ENCODE measurements at places on chromosomes 5 and 9. TPM values are rescaled to one million over a fixed set of nuclear protein-coding genes. Genes with fewer than 3 reads are reported as not detected.

ANKDD1B gene
- total RNA-seq = 1.6 TPM

PCDHAC1 gene
- 1.2 TPM for total RNA-seq

FGF1 gene
- 11.4 TPM for total RNA-seq

RASA1 gene
- 37.0 TPM for total RNA-seq

NTNG2 gene
- 2.0 TPM for total RNA-seq

ENTPD2 gene
- total RNA-seq = 0.92 TPM

SHOC1 gene
- total RNA-seq = not detected

ARHGEF28 gene
- total RNA-seq = 40.8 TPM

TNFSF15 gene
- 0.63 TPM for total RNA-seq

EQTN gene
- total RNA-seq = not detected

CATSPER3 gene
- total RNA-seq = not detected

EFCAB9 gene
- total RNA-seq = not detected

SLC25A2 gene
- 2.0 TPM for total RNA-seq

GRCh38 chr5:95953021-95953702 lies 8.5 kb downstream of the ELL2 start:
- H3K36me3 ChIP-seq = no peaks in the 10 kb centered on the region
- H3K27me3 ChIP-seq = no peaks in the 10 kb centered on the region
- no peak for DNase-seq
- no peak overlapping the region for H3K27ac ChIP-seq
- H3K4me3 ChIP-seq = peak overlapping the region; percentile 11
- peaks cover 58% of the 10 kb centered on the region for H3K4me1 ChIP-seq

DNA sequence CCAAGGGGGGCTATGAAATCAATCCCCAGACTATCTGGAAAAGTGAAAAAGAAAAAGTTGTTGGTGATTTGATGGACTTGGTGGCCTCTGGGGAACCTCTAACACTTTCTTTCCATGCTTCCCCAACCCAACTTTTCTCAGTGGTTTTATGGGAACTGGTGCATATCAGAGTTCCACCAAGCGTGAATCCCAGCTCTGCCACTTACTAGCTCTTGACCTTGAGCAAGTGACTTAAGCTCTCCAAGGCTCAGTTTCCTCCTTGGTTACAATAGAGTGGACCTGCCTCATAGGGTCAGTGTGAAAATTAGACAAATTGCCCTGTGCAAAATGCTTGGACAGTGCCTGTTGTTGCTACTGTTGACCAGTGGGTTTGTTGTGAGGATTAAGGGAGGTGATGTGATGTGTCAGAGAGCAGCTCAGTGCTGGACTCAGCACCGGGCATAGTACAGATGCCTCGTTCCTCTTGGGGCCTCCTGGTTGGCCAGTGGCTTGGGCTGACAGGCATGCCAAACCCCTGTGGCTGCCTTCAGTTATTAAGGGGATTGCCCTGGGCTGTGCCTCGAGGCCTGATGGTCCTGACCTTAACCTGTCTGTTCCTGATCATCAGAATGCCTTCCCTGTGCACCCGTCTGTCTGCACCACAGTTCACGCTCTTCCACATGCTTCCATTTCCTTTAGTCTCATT lies 49.3 kb downstream of the COL15A1 start:
- peaks cover 24% of the 10 kb centered on the region for H3K4me1 ChIP-seq
- no peak overlapping the region for H3K4me3 ChIP-seq
- H3K36me3 ChIP-seq = no peaks in the 10 kb centered on the region
- DNase-seq = no peak
- H3K27me3 ChIP-seq = no peaks in the 10 kb centered on the region
- no peak overlapping the region for H3K27ac ChIP-seq

DNA sequence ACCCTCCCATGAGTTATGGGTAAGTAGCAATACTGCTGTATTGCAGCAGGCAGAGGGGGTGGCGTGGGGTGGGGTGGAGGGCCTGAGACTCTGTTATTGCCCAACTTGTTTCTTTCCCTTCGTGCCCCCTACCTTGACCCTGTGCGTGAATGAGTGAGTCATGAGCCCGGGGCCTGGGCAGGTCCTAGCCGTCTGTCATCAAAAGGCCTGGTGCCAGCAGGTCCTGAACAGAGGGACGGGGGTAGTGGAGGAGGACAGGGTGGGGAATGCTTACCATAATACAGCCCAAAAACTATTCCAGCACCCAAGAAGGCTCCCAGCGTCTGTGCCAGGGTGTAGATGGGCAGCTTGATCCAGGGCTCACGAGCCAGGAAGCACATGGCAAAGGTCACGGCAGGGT lies 4.3 kb downstream of the AQP3 start:
- H3K4me3 ChIP-seq = no peak overlapping the region
- no peak for DNase-seq
- H3K36me3 ChIP-seq = no peaks in the 10 kb centered on the region
- no peaks in the 10 kb centered on the region for H3K27me3 ChIP-seq

- no peak overlapping the region for H3K27ac ChIP-seq
- DNase-seq = no peak
- H3K4me3 ChIP-seq = no peak overlapping the region
- no peaks in the 10 kb centered on the region for H3K27me3 ChIP-seq
These were observed 87.5 kb upstream of the SSBP2 start for GRCh38 chr5:81838307-81838906.

DNA sequence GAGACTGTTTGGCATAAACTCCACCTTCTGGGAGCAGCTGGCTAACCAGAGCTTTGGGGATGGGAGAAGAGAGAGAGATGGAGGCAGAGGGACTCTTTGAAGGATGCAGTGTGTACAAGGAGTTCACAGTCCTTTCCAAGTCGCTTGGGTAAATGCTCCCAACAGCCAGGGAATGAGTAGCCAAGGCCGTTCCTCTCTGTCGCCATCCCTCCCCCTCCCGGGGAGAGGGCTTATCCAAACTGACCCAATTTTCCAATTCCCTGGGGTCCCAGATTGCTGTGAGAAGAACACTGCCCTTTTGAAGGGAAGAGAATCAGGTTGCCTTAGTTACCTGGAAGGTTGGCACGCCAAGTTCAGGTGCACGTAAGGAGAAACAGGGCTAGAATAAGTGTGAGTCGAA lies 7.9 kb downstream of the WWC1 start:
- no peaks in the 10 kb centered on the region for H3K27me3 ChIP-seq
- H3K27ac ChIP-seq = no peak overlapping the region
- no peak for DNase-seq
- H3K4me1 ChIP-seq = no peaks in the 10 kb centered on the region

GRCh38 chr5:176192094-176192721 lies 46.0 kb upstream of the SIMC1 start:
- H3K27ac ChIP-seq = no peak overlapping the region
- no peaks in the 10 kb centered on the region for H3K27me3 ChIP-seq
- H3K4me1 ChIP-seq = no peaks in the 10 kb centered on the region
- DNase-seq = no peak

- no peak overlapping the region for H3K4me3 ChIP-seq
- no peak for DNase-seq
These were observed 177.4 kb downstream of the NTRK2 start for GRCh38 chr9:84846906-84847305.

GRCh38 chr9:76758476-76758875 lies 5.8 kb upstream of the PCA3 start:
- H3K4me3 ChIP-seq = no peak overlapping the region
- H3K4me1 ChIP-seq = no peaks in the 10 kb centered on the region
- DNase-seq = no peak
- H3K27me3 ChIP-seq = no peaks in the 10 kb centered on the region
- H3K36me3 ChIP-seq = peaks cover 3% of the 10 kb centered on the region
- H3K27ac ChIP-seq = no peak overlapping the region

DNA sequence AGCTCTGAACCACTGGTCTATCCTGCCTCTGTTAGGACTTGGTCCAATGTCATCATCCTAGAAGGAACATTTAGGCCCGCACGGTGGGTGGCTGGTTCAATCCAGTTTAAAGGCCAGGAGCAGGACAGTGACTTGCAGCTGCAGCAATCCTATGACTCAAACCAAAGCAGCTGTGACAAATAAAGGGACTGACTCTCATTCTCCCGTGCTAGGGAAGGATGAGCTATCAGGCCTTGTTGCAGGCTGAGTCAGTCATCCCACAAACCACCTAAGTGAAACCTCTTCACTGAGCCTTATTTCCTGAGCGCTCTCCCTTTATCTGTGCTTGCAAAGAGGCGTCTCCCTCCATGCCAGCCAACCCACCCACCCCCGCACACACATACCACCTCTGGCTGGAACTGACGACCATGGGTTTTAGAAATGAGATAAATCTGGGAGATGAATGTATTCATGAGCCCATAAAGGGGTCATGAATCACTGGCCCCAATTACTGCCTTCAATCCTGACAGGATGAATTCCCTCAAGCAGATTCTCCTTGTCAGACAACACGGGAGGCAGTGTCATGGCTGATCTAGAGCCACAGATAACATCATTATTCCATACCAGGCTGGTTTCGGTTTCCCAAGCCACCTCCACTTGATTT lies 93.4 kb downstream of the KCNIP1 start:
- DNase-seq = no peak
- no peaks in the 10 kb centered on the region for H3K4me1 ChIP-seq
- H3K36me3 ChIP-seq = no peaks in the 10 kb centered on the region
- H3K27ac ChIP-seq = no peak overlapping the region

- H3K4me3 ChIP-seq = no peak overlapping the region
- H3K27ac ChIP-seq = peak overlapping the region; percentile 80
- DNase-seq = no peak
- H3K27me3 ChIP-seq = no peaks in the 10 kb centered on the region
- H3K36me3 ChIP-seq = no peaks in the 10 kb centered on the region
- H3K4me1 ChIP-seq = peaks cover 38% of the 10 kb centered on the region
These were observed 85.2 kb upstream of the ALDH1A1 start for GRCh38 chr9:73038089-73038509.

GRCh38 chr5:41869151-41869723 lies 988 bp downstream of the OXCT1 start:
- H3K4me1 ChIP-seq = peaks cover 45% of the 10 kb centered on the region
- no peaks in the 10 kb centered on the region for H3K27me3 ChIP-seq
- DNase-seq = no peak
- no peaks in the 10 kb centered on the region for H3K36me3 ChIP-seq
- H3K27ac ChIP-seq = peak overlapping the region; percentile 99

DNA sequence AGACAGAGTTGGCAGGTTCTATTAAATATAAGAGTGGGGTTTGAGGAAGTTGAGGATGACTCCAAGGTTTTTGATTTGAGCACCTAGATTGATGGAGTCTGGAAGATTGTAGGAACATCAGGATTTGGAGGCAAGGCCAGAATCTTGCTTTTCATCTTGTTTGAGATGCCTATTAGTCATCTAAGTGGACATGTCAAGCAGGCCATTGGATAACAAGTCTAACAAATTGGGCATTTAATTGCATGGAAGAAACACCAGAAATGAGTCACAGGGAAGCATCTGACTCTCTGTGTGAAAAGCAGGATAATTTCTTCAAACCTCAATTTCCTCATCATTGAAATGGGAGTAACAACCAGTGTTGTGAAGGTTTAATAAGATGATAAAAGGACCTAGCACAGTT lies 53.3 kb upstream of the ARL15 start:
- H3K4me3 ChIP-seq = no peak overlapping the region
- DNase-seq = no peak
- H3K36me3 ChIP-seq = no peaks in the 10 kb centered on the region
- H3K4me1 ChIP-seq = peaks cover 9% of the 10 kb centered on the region

GRCh38 chr9:34559624-34560455 lies 29.7 kb downstream of the CNTFR start:
- no peaks in the 10 kb centered on the region for H3K27me3 ChIP-seq
- no peak overlapping the region for H3K27ac ChIP-seq
- no peak overlapping the region for H3K4me3 ChIP-seq
- no peak for DNase-seq
- H3K36me3 ChIP-seq = no peaks in the 10 kb centered on the region
- no peaks in the 10 kb centered on the region for H3K4me1 ChIP-seq

- H3K4me3 ChIP-seq = no peak overlapping the region
- no peaks in the 10 kb centered on the region for H3K27me3 ChIP-seq
- no peak for DNase-seq
- no peaks in the 10 kb centered on the region for H3K36me3 ChIP-seq
- no peak overlapping the region for H3K27ac ChIP-seq
These were observed 81.6 kb downstream of the NTNG2 start for GRCh38 chr9:132243156-132244074.

- H3K4me1 ChIP-seq = no peaks in the 10 kb centered on the region
- H3K36me3 ChIP-seq = no peaks in the 10 kb centered on the region
- no peak for DNase-seq
- H3K27ac ChIP-seq = no peak overlapping the region
- H3K27me3 ChIP-seq = no peaks in the 10 kb centered on the region
- no peak overlapping the region for H3K4me3 ChIP-seq
These were observed 120.0 kb downstream of the FER start for GRCh38 chr5:108867656-108868055.
